Frontal cortex (tissue), 4 donors: ENCODE measurements at places on chromosomes 4 and X.

DNA sequence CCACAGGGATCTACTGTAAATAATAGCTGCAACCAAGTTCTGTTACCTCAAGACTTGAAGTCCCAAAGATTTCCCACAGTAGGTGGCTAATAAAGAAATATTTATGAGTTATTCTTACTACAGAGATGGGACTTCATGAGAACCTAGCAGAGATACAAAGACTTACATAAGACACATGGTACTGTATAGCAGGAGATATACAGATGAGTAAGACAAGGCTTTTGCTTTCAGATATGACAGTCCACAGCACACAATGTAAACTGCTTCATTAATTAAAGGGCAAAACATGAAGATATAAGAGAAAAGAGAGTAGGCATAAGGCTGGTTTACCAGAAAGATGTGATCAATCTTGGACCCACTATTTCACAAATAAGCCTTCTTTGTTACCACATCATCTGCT, 6.6 kb downstream of the ANKRD17 start:
- no peak for DNase-seq

DNA sequence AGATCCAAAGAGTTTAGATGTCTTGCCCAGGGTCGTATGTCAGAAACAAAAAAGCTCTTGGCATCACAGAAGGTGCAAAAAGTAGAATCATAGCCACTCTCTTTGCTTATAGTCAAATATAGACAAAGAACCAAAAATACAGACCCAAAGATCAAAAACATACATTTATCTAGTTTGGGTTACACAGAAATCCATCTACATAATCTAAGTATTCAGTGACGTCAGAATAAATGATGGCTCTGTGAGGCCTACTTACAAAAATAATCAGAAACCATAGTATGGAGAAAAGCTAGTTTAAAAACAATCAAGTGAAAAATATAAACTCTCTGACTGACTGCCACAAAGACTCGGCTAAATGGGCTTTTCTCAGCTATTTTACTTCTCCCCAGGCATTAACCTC, 126.8 kb downstream of the MAPK10 start:
- no peak for DNase-seq

DNA sequence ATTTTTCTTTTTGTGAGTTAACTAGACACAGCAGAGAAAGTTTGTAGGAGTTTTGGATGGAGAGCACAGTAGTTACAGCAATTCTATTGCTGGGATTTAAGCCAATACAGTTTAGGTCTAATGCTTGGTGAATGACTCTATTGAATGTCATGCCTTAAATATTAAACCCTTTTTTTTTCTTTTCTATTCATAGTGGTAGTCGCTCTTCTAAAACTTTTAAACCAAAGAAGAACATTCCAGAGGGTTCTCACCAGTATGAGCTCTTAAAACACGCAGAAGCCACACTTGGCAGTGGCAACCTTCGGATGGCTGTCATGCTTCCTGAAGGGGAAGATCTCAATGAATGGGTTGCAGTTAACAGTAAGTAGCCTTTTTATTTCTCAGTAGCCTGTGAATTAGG, 34.8 kb upstream of the DCK start:
- no peak for DNase-seq

- DNase-seq, result no peak
Observed at GRCh38 chr4:97643179-97643578, 500.1 kb downstream of the STPG2 start.

DNA sequence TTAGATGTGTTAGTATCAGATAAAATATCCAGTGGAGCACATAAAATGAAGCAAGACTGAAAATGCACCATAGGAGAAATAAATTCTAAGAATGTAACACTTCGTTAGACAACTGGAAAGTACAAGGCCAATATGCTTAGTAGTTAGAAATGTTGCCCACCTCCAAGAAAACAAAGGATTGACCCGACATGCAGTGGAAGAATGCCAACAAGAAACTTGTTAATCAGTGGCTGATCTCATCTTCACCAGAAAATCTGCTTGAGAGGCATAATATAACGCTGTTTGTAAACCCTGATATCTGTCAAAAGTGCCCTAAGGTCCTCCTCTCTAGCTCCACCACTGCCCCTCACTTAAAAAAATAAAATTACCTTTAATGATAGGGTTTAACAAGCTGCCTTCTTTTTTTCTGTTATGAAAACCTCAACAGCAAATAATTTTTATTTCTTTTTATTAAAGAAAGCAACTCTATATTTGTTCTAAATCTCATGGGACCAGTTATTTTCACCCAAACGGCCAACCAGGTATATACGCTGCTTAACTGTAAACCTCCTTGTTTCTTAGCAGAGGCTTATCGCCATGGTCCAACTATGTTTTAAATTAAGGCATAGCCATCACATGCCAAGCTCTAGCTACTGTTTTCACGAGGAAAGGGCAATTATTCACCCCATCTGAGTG, 1.8 kb downstream of the RASGEF1B start:
- DNase-seq, result no peak

DNA sequence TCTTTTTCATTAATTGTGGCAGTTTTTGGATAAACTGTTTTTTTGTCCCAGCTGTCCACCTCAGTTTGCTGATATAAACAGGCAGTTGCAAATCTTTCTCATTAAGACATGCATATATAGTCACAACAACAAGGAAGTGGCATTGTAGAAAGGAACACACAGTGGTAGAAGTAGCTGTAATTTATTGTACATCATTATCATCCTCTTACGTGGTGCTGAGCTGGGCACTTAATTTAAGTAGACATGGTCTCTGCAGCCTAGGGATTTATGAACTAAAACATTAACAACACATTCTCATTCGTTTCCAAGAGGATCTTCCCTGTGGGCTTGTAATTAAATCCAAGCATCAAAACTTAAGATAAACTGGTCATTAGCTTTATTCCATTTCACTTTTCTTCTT, 500.2 kb downstream of the INPP4B start:
- DNase-seq, result no peak

GRCh38 chrX:95539041-95539440, 1145.6 kb upstream of the DIAPH2 start:
- DNase-seq, result no peak

GRCh38 chrX:43703211-43703791, 47.2 kb downstream of the MAOA start:
- DNase-seq, result no peak

DNA sequence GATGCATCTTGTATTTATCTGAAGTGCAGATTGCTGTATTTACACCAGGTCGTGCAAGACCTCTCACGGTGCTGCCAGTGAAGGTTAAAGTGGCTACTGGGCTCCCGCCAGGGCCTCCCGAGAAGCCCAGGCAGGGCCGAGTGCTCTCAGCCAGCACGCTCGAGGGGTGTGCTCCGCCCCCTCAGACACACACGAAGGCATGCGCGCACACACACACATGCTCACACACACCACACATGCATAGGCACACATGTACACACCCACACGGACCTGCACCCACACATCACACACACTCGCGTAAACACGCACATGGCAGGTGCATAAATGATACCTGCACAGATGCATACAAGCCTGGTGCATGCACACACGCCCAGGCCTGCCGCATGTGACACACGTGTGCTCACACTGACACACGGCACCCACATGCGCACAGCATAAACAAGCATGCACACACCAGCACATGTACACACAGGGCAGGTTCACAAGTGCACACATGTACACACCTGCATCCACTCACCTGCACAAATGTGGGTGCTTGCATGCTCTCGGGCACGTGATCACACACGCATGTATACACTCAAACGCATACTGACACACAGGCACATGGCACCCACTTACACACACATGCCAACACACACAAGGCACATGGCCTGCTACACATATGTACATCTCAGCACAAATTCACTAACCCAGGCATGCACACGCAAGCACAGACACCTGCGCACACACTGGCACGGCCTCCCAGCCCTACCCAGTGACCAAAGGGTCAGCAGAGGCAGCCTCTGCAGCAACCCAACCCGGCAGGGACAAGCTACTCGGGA, 71.6 kb downstream of the FAM53A start:
- no peak for DNase-seq

- no peak for DNase-seq
Observed at GRCh38 chr4:121484633-121485032, 103.8 kb upstream of the QRFPR start.

- DNase-seq, result no peak
Observed at GRCh38 chr4:95190751-95191436, 357.9 kb downstream of the UNC5C start.

DNA sequence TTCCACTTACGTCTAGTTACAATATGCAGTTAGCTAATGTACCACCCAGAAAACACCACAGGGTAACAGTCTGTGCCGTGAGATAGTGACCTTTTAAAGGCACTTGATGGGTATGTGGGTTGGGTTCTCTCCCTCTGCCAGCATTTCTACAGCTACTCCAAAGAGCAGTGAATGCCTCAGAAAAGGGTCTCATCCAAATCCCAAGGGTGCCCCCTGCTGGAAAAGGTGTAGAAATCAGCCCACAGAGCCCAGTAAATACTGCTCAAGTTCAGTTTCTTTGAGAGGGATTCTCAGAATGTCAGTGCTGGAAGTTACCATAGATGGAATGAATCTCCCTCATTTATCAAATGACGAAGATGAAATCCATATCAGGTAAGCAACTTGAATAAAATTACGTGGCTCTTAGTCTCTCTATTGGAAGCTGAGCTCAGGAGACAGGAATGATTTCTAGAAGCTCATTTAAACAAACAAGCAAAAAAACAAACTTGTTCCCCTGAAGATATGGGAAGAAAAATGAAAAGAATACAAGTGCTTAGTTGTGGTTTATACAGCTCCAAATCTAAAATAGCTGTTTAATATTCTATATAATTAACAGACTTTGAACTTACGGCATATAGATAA, 9.5 kb downstream of the RNF175 start:
- no peak for DNase-seq

DNA sequence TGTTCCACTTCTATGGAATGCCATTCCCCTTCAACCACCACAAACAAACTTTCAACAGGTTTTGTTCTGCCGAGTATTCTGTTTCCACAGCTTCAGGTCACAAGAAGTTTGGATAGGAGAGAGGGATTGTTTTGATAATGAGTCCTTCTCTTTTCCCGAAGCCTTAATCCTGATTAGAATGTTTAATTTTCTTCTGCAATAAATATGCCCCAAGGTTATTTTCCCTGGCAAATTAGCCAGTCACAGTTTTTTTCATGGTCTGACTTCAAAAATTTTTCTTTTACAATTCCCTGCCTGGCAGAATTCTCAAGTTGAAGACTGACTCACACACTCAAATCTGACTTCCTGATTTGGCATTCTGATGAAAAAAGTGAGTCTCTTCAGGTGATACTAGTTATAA, 33.1 kb upstream of the EDNRA start:
- no peak for DNase-seq

DNA sequence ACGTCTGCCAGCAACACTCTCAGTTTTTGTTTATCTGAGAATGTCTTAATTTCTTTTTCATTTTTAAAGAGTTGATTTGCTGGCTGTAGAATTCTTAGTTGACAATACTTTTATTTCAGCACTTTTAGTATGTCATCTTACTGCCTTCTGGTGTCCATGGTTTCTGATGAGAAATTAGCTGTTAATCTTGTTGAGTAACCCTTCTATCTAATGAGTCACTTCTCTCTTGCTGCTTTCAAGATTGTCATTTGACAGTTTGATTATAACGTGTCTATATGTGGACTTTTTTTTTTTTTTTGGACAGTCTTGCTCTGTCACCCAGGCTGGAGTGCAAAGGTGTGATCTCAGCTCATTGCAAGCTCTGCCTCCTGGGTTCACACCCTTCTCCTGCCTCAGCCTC, 24.0 kb upstream of the TMEM255A start:
- no peak for DNase-seq

DNA sequence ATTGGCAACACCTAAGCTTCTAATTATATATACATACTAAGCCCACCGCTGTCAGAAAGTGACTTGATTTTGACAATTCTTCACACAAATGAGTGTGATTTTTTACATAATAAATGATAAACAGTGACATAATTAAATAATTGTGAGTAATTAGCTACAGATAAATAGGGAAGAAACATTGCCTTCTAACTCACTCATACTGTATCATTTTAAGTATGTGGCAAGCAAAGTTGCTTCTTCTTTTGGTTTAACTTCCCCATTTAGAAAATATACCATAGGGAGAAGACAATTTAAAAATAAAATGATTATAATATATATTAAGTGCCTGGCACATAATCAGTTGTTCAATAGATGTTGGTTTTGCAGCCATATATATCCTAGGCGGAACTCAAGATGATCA, 644.2 kb downstream of the FSTL5 start:
- no peak for DNase-seq

DNA sequence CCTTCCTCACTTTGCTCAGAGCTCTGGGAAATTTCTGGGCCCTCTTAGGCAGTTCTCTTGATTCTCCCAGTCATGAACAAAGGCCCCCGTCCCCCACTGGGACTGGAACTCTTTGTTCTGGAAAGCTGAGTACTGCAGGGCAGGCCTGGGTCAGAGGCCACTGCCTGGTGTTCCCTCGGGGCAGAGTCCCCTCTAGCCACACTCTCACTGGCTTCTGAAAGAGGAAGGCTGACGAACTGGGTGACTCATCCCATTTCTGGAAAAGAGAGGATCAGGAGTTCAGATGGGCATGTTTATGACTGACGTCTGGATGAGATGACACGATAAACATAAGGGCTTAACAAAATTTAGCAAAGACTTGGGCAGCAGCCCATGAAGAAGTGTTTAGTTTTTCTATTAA, 47.7 kb downstream of the DDX3X start:
- no peak for DNase-seq

DNA sequence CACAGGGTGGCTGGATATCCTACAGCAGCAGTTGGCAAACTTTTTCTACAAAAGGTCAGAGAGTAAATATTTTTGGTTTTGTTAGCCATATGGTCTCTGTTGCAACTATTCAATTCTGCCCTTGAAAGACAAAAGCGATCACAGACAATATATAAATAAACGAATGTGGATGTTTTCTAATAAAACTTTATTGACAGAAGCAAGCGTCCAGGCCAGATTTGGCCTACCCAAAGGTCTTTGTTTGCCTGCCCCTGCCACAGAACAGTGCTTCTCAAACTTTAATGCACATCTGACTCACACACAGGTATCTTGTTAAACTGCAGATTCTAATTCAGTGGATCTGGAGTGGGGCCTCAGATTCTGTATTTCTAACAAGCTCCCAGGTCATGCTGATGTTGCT, 621.4 kb upstream of the DIPK2B start:
- no peak for DNase-seq

GRCh38 chrX:147602176-147602696, 309.5 kb upstream of the FMR1 start:
- DNase-seq, result no peak

- no peak for DNase-seq
Observed at GRCh38 chr4:189974056-189974455, 33.4 kb downstream of the FRG1 start.

DNA sequence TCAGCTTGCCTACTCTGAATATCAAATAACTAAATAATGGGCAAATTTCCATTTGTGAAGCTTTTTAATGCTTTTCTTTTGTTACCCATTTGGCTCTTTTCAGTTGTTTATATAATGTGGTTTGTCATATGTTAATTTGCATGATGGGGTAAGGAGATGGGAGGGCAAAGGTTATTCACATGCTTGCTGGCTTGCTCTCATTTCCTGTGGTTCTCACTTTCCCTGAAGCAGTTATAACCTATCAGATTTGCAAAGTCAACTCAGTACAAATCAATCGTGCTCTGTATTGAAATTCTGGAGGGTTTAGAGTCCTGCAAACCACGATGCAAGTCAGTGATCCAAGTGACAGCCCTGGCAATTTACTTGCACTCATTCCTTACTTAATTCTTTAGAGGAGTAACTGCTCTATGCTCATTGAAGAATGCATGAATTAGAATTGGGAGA, 711.2 kb downstream of the ADGRL3 start:
- DNase-seq, result no peak
